ENCODE measurements at places on chromosomes 12 and 14.

GRCh38 chr12:53231921-53232645 lies at the start of gene RARG:
Gene RARG, minus strand, starts transcription at chr12:53232209. Its CDS starts 4,664 bp downstream, at chr12:53227545.
- peak; percentile 53 for DNase-seq

GRCh38 chr14:50943943-50944646 lies at the start of gene PYGL:
Gene PYGL, minus strand, starts transcription at chr14:50944483. Its CDS starts 80 bp downstream, at chr14:50944403.
- peak; percentile 17 for DNase-seq

DNA sequence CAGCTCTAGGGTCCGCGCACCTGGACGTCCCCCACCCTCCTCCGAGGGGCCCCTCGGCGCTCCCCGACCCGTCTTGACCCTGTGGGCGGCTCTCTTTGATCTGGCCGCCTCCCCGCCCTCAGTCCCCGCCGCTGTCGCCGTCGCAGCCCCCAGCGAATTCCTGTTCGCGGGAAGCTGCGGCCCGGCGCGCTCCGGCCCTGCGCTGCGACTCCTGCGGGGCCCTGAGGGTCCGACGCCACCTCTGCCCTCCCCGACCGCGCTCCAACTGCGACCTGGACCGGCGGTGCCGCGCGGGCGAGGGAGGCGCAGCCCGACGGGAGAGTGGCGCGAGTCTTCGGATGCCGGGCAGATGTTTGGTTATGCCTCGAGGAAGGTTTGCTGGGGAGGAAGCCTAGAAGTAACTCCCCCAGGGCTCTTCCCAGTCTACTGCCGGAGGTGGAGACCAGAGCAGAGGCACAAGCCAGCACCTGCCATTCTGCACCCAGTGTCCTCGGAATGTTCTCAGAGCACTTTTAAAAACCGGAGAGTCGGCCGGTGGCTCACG lies 440 bp upstream of the ISM2 start:
- no peak for DNase-seq

GRCh38 chr12:92224685-92225331 lies 79.2 kb upstream of the BTG1 start:
- DNase-seq: no peak

GRCh38 chr14:22383515-22384166 lies 205.4 kb downstream of the DAD1 start:
- DNase-seq: no peak

- no peak for DNase-seq
These were observed 130.0 kb downstream of the SLC15A4 start for GRCh38 chr12:128693771-128694170.

GRCh38 chr14:23354990-23355389 lies 2.3 kb upstream of the SLC22A17 start:
- DNase-seq: no peak

DNA sequence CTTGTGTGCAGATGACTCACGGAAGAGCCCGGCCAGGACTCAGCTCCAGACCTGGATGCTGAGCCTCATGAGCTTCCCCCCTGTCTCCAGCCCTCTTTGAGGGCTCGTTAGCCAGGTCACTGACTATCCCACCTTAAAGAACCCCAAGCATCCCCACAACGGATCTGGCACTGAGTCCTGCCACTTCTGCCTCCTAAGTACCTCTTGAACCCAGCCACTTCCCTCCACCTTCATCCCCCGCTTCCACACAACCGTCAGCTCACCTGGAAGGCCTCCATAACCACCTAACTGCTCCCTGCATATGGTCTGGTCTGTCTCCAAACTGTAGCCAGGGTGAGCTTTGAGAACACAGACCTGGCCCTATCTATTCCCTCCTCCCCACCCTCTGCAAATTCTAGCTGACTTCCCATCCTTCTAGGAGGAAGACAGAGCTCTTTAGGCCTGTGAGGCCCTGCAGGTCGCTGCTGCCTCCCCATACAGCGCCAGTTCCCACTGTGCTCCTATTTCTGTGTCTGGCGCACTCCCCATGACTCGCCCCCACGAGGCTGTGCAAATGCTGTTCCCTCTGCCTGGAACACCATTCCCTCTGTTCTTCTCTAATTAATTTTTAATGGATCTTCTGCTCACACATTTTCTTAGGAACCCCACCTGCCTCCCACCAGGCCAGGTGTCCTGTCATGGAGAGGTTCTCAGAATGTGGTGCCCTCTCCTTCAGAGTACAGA lies 2.9 kb upstream of the HSP90AA1 start:
- no peak for DNase-seq

GRCh38 chr12:80321653-80322052 lies 122.4 kb upstream of the PTPRQ start:
- no peak for DNase-seq

DNA sequence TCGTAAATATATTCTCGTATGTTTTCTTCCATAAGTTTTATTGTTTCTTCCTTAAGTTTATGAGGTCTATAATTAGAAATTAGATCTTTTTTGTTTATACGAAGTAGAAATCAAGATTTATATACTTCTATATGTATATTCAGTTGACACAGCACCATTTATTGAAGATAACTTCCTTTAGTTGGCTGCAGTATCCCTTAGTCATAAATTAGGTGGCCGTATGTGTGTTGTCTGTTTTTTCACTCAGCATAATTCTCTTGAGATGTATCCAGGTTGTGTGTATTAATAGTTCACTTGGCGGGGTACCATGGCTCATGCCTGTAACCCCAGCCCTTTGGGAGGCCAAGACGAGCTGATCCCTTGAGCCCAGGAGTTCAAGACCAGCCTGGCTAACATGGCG lies 40.5 kb downstream of the CFAP54 start:
- DNase-seq: no peak

Measured in activated CD4-positive, alpha-beta T cell treated with anti-CD3 and anti-CD28 coated beads, Interleukin-2, Interleukin-4, amounts not matched to agents 100 ng/mL and 50 ng/mL, durations not matched to agents 16 hours and 8 hours (primary cell).